Heart right ventricle (tissue), 16 donors: ENCODE measurements at places on chromosomes 3 and 15. TPM values are rescaled to one million over a fixed set of nuclear protein-coding genes. Genes with fewer than 3 reads are reported as not detected.

DNA sequence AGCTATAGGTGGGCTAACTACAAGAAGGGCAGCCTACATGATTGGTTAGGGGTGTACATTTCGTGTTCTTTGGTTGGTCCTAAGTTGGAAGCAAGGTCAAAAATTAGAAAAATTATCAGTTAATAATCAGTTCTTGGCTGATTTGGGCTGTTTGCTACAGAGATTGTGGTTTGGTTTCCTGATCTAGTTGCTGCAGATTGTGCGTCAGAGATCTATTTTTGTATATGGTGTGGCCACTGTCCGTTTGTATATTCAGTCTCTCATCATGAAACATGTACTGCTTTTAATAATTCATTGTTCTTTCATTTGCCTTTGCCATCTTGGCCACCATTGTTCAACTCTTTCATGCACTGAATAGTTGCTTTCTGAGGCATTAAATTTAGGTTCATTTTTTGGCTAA lies 80.9 kb downstream of the LRRC3B start:
- no peak for DNase-seq

SKOR1 gene
- 0.15 TPM for polyA plus RNA-seq

IMPG2 gene
- polyA plus RNA-seq = not detected

DNA sequence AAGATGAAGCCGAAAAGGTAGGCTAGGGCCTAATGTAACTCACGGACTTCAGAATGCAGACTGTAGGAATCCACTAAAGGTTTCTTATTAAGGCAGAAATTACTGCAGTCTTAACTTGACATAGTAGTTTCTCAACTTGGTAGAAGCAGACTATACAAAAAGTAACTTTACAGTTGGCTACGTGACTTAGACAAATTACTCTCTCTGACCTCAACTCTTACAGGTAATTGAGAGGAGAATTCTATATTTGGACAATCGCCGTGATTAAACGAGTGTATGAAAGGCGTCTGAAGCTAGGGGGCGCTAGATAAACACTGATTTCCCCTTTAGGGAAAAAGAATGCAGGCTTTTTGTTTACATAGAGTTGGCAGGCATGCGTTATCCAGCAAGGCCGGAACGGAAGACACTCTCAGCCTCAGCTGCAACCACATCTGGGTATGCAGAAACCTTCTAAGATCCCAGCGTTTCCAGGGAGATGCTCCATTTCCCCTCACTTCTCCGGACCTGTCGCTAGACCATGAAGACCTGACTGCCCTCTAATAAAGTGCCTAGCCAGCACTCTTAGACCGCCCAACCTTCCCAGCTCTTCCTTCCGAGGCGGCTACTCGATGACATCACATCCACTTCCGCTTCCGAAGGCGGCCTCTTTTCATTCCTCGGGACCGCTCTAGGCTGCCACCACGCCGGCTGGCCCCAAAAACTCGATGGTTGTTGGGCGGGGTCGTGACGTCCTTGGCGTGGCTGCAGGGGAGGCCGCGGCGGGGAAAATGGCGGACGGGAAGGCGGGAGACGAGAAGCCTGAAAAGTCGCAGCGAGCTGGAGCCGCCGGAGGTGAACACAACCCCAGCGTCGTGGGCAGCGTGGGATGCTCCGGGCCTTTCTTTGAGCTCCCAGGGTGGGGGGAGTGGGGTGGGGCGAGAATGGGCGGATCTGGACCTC lies at the start of gene PCNP:
Gene PCNP (plus strand): TSS at position 732 of the 939 bp plus-strand sequence. CDS start 36 bp downstream, at position 768.
- DNase-seq = peak; percentile 98
